ENCODE measurements at places on chromosomes 1 and 21. TPM values are rescaled to one million over a fixed set of nuclear protein-coding genes. Genes with fewer than 3 reads are reported as not detected.
A peak's percentile ranks its signal among the peaks of the same experiment; 100 is the strongest.

DNA sequence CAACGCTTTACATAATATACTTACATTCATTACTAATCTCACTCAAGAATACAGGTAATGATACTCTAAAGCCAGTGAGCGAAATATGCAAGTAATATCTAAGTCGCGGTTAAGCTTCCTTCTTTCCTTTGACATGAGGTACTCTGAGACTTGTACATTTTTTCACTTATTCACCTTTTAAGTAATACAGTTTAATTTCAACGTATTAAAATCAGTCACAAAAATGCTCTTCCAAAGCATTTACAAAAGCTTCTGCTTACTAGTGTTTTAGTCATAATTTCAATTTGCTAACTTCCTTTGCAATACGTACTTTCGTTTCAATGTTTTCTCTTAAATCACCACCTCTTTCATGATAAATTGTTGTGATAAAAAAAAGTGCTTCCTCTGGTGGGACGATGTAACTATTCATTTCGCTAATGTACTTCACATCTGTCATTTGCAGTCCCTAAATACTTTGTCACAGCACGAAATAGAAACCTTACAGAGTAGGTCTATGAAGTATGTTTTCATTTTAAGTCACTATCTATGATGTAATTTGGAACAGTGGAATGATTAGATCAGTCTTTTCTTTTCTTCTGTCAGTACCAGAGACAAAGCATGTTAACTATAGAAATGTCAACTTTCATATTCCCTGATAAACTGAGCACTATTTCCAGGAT lies 34.0 kb upstream of the ADGRL4 start:
- no peak for DNase-seq

RNF186 gene
- total RNA-seq = not detected

CYP4Z1 gene
- 0.86 TPM for total RNA-seq

GRCh38 chr1:94254073-94254810 lies 16.9 kb upstream of the ARHGAP29 start:
- no peak for DNase-seq

RIPPLY3 gene
- not detected for total RNA-seq

DNA sequence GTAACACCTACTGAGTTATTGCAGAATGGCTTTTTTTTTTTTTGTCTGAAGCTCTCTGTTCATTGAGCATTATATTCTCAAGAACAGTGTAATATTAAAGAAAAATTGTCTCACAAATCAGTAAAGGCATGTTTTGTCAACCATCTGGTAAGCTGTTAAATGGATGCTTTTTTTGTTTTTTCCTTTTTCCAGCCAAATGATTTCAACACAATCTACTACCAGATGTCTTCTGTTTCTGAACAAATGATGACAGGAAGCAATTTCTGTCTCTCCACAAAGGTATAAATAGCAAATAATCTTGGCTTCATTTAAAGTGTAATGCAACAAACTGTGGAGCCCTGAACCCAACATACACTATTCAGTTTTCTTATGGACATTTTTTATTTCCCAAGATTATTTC lies 78.6 kb upstream of the RGS2 start:
- DNase-seq = no peak

DNA sequence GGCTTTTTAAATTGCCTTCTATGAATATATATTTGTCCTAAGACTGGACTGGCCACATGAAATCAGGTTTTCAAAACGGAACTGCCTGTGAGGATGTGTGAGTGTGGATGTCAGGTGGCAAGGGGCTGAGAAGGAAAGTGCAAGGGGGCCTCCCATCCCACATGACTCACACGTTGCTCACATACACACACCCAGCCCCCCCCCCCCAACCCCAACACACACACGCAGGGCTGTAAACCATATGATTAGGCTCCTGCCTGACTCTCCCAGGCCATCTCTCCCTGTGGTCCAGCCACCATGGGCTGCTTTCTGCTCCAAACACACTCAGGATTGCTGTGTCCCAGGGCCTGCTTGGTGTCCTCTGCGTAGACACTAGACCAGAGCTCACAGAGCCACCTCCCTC lies 22.4 kb downstream of the DEGS1 start:
- DNase-seq = no peak

DNA sequence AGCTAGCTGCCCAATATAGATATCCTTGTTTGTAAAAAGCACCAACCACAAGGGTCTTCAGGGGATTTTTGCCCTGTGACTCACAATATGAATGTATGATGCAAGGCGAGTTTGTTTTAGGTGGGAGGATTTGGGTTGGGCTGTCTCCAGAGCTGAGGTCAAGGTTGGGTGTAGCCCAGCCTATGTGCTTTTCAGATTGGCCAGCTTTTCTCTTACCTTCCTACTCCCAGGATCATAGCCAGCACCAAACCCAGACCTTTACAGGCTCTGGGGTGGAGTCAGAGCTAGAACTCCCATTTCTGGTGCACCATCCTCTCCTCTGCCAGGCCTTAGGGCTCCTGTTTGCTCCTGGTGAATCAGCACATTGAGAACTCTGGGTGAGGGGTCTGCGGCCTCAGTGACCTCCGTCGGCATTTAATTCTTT lies 55.6 kb upstream of the GCLM start:
- DNase-seq = no peak

- DNase-seq = no peak
Observed at GRCh38 chr1:42971841-42972291, 13.2 kb upstream of the SLC2A1 start.

FAM163A gene
- total RNA-seq = 0.22 TPM

SIM2 gene
- not detected for total RNA-seq

DNA sequence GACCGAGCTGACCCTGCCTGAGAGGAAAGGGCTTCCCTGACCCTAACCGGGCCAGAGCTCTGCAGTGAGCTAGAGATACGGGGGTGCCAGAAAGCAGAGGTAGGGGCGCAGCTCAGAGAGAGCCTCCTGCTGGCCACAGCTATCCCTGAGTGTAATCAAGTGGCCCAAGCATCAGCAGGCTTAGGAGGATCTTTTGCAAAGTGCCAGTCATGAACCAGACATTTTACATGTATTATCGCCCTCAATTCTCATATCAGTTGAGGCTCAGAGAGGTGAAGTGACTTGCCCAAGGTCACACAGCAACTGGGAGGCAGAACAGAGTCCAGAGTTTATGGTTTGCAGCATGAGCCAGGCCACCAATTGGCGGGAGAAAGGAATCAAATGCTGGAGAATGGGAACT lies 7.0 kb upstream of the ID3 start:
- DNase-seq = no peak

B3GALT2 gene
- 78.4 TPM for total RNA-seq

DNA sequence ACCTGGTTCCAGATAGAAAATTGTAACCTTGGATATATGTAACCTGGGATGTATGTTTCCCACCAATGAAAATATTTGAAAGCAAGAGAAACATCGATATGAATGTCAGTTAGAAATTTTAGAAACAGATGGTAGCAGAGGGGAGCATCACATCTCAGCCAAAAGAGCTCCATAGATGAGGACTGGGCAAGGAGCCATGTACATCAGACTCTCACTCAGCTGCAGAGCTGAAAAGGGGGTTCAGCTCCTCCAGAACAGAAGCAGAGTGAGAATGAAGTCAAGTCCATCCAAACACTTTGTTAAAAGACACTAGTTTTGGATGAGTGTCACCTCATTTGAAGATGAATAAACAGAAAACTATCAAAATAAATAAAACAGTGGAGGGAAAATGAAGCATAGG lies 202.4 kb downstream of the HMCN1 start:
- no peak for DNase-seq

GRCh38 chr1:9732123-9732971 lies 80.8 kb downstream of the PIK3CD start:
- DNase-seq = no peak

EPB41 gene
- total RNA-seq = 24.0 TPM

DNA sequence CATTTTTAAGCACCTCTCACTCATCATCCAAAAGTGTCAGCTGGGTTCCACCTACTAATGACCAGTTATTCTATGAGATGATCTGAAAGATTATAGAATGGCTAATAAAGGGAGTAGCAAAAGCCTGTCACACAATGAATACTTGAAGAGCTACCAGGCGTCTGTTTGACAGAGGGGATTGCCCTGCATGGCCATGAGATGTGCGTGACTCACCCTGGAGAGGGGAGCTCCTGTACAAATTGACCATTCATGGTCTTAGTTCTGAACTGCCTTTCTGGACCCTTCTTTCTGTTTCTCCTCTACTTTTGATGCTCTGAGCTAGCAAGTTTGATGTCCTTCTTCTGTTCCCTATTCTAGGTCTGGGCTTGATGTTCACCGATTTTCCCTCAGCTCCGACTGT lies 85.2 kb upstream of the ABCD3 start:
- no peak for DNase-seq

GRCh38 chr1:12064073-12064969 lies 1.2 kb downstream of the TNFRSF8 start:
- DNase-seq = no peak

- no peak for DNase-seq
Observed at GRCh38 chr1:111475701-111476100, 1.9 kb downstream of the C1orf162 start.

CD52 gene
- total RNA-seq = 4.4 TPM

PATJ gene
- total RNA-seq = 131 TPM

DNA sequence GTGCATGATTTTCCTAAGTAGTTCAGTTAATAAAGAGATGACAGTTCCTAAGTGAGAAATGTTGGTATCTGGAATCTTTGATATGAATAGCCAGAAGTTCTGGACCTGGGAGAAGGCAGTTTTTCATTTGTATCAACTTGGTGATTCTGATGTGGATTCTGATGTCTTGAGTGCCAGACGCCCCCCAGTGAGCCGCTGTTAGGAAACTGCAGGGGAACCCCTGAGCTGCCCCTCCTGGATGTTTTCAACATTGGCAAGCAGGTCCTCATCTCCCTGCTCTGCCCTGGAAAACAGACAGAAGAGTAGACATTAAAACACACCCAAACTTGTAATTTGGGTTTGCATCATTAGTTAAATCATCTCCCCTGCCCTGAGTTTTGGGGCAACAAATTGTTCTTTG lies 7.4 kb downstream of the ETS2 start:
- DNase-seq = no peak

S100A5 gene
- total RNA-seq = not detected

RHCE gene
- 1.0 TPM for total RNA-seq

SH2D2A gene
- 1.1 TPM for total RNA-seq

DNA sequence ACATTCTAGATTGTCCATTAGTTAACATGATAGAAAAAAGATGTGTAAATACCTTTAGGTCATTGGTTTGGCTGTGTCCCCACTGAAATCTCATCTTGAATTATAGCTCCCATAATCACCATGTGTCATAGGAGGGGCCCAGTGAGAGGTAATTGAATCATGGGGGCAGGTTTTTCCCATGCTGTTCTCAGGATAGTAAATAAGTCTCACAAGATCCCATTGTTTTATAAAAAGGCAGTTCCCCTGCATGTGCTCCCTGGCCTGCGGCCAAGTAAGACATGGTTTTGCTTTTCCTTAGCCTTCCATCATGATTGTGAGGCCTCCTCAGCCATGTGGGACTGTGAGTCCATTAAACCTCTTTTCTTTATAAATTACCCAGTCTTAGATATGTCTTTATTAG lies 32.5 kb upstream of the SLC44A5 start:
- DNase-seq = no peak

GRCh38 chr1:5770981-5771765 lies 221.1 kb downstream of the NPHP4 start:
- DNase-seq = peak; percentile 53

PRAMEF15 gene
- total RNA-seq = not detected

- no peak for DNase-seq
Observed at GRCh38 chr1:92808381-92808780, 23.5 kb upstream of the RPL5 start.

GRCh38 chr1:6099787-6100765 lies 54.4 kb downstream of the KCNAB2 start:
- DNase-seq = peak; percentile 44

DNA sequence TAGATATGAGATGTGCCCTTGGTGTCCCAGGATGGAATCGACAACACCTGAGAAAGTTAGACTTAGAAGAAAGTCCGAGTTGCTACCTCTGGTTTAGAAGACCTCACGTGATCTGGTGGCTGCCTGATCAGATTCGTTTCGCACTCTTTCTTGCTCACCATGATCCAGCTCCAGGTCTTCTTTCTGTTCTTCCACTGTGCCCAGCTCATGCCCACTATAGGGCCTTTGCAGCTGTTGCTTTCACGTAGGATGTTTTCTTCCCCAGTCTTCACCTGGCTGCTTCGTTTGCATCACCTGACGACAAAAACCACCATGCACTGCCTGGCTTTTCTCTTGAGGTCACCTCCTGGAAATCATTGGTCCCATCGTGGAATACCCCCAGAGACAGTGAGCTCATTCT lies 311.1 kb downstream of the PRDM2 start:
- no peak for DNase-seq

GRCh38 chr1:200207711-200208126 lies 180.2 kb downstream of the NR5A2 start:
- DNase-seq = no peak

ZMYND12 gene
- 0.78 TPM for total RNA-seq

GRCh38 chr1:201266774-201267173 lies 16.5 kb upstream of the PKP1 start:
- DNase-seq = no peak

RNU1-3 gene
- total RNA-seq = 9,391 TPM

TENT5C gene
- total RNA-seq = 18.7 TPM

DNA sequence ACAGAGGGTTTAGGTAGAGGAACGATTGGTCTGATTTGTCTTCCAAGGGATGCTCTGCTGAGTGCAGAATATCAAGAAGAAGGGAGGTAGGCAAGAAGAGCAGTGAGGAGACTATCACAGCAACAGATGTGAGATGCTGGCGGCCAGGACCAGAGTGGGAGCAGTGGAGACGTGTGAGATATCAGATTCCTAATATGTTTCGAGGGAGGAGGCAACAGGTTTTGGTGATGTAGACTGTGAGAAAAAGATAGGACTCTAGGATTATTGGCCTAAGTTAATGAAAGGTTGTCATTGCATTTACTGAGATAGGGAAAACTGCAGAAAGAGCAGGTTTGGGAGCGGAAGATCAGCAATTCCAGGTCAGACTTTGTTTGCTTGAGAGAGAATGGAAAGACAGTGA lies 182.9 kb downstream of the FMN2 start:
- DNase-seq = no peak

- DNase-seq = no peak
Observed at GRCh38 chr1:39144924-39145323, 59.6 kb upstream of the MACF1 start.

STIL gene
- 0.65 TPM for total RNA-seq

DNA sequence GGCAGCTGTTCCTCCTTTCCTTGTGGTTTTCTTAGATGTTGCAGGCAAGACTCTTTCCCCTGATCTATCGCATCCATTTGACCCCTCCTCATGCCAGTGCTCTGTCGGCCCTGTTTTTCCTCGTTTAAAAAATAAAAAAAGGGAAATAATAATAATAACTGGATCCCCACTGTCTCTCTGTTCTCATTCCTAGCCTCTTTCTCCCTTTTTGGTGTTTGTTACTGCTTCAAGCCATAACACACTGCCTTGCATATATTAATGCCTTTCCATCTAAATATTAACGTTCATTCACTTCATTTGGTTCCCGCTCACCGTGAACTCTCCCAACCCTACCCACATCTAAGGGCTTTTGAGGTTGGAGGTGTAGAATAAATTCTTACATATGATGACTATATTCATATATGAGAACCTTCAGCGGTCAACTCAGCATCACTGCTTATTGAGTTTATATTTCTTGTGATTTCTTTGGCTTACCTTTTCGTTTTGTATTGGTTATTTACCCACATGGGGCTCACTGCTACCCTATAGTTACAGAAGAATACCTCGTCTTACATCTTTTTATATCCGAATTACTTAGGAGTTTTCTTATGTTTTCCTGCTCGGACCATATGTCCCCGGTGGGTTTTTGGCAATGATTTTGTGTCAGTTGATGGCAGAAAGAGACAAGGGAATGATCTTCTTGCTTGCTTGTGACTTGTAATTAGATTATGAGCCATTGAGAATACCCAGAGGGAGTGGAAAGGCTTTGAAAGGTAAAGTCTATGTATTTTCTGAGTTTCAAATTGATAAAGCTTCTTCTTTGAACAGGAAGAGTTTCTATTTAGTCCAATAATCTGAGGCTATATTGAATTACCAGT lies 805 bp downstream of the ATG4C start:
- no peak for DNase-seq

Data from Right ventricle myocardium superior (tissue), 1 donor.